HCT116 (cell line): ENCODE measurements at places on chromosomes 5 and 9. TPM values are rescaled to one million over a fixed set of nuclear protein-coding genes. Genes with fewer than 3 reads are reported as not detected.

The SLC27A6 gene
- total RNA-seq, result 7.9 TPM

- no peaks in the 10 kb centered on the region for H3K4me1 ChIP-seq
- no peaks in the 10 kb centered on the region for H3K27me3 ChIP-seq
- no peaks in the 10 kb centered on the region for H3K36me3 ChIP-seq
- H3K4me3 ChIP-seq, result no peak overlapping the region
Observed at GRCh38 chr9:37283730-37284325, 138.7 kb upstream of the GRHPR start.

DNA sequence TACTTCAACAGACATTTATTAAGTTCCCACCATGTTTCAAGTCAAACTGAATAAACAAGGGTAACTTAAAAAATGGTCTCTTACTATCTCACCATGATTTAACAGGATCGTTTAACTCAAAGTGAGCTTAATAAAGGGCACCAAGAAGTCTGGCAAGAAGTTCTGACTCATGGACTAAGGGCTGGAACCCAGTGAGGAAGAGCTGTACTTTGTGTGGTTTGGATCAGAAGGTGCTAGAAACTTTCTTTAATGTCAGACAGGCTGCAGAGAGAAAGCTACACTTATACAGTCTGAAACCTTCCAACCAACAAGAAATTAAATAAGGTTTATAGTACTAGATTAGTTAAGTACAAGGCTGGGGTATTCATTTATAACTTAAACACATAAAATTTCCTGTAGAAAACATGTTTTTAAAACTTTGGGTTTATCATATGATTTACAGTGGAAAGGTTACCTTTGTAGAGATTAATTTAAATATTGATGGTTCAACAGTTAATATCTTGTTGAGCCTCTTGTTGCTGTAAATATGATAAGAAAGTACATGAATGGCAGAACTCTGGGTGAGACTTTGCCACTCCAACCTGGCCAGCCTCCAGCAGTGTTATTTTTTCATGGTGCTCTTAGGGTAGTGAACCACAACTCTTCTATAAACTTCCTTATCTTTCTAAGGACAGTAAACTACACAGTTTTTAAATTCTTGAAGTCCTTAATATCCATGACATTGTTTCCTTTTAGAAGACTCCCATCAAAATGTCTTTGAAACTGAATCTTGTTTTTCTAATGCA, 162.8 kb downstream of the MAN2A1 start:
- H3K36me3 ChIP-seq, result 0 out of 2 replicates have a peak, but pooled peaks cover 2% of the 10 kb centered on the region
- H3K4me1 ChIP-seq, result no peaks in the 10 kb centered on the region
- H3K4me3 ChIP-seq, result no peak overlapping the region
- DNase-seq, result no peak
- H3K27ac ChIP-seq, result no peak overlapping the region

DNA sequence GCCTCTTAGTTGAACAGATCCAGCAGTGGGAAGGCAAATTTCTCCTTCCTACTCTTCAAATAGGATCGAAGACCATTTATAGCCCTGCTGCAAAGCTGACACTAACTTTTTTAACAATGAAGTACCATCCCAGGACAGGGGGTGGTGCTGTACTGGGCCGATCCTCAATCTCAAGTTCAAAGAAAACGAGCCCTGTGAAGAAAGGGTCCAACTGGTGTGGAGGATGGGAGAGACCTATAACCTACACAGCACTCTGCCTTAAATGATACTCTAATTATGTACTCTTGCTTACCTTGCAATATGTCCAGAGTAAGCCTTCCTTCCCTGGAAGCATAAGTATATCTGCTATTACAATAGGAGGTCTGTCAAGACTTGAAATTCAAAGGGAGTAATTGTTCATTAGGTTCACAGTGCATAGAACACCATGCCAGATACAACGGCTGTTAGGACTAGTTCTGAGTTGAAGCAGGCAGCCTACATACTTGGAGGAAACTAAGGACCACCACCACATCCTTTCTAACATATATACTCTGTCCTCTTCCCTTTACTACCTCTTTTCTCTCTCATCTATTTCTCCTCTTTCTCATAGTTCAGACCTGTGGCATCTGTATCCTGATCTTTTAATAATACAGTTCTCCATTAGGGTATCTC, 6.2 kb downstream of the ETF1 start:
- no peak for DNase-seq
- H3K27me3 ChIP-seq, result no peaks in the 10 kb centered on the region
- no peak overlapping the region for H3K27ac ChIP-seq
- H3K4me1 ChIP-seq, result peaks cover 11% of the 10 kb centered on the region; the same call in 1 of the 2 replicates
- H3K4me3 ChIP-seq, result no peak overlapping the region

The LMBRD2 gene
- total RNA-seq, result 1.1 TPM

DNA sequence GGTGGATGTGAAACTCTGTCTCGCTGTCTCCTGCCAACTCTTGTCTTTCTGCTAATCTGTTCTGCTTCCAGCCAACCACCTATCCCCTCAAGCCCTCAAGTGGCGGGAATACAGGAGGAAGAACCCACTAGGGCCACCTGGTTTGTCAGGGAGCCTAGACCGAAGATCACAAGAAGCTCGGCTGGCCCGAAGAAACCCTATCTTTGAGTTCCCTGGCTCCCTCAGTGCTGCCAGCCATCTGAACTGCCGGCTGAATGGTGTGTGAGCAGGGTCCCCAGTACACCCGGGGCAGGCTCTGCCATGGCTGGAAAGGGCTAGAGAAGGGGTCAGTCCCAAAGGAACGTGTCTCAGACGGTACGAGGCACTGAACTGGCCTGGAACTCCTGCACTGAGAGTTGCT, 49.2 kb upstream of the TESK1 start:
- DNase-seq, result no peak
- H3K27ac ChIP-seq, result no peak overlapping the region
- no peaks in the 10 kb centered on the region for H3K36me3 ChIP-seq
- no peaks in the 10 kb centered on the region for H3K4me1 ChIP-seq
- no peaks in the 10 kb centered on the region for H3K27me3 ChIP-seq
- no peak overlapping the region for H3K4me3 ChIP-seq

DNA sequence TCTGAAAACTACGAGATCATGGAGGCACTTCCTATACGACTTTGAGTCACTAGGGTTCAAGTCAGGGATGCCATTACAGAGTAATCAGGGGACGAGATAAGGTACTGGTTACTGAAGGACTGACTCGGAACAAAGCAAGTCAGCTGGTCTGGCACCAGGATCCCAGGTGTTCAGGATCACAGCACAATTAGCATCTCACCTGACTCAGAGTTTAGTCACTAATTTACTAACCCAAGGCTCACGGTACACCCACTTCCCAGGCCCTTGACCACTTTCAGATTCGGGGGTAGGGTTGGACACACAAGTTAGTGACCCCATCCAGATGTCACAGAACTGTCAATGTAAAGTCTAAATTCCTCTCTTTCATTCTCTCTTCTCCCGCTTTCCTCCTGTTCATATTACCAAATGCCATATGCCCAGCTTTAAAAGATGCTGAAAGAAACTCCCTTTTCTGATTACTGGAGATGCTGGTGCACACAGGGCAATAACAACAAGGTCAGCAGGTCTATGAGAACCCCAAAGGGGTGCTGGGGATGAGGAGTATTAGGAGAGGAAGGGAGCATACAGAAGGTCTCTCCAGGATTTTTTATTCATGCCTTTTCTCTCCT, 657.8 kb downstream of the TLE1 start:
- DNase-seq, result no peak
- H3K27ac ChIP-seq, result no peak overlapping the region
- H3K4me3 ChIP-seq, result no peak overlapping the region

GRCh38 chr9:18188971-18189370, 285.0 kb upstream of the ADAMTSL1 start:
- H3K4me3 ChIP-seq, result no peak overlapping the region
- DNase-seq, result no peak
- no peaks in the 10 kb centered on the region for H3K27me3 ChIP-seq
- no peaks in the 10 kb centered on the region for H3K36me3 ChIP-seq
